Coronary artery (tissue), 2 donors: ENCODE measurements at places on chromosomes 2 and 18.

- peak; percentile 24 for DNase-seq
Measured at GRCh38 chr2:113112441-113112840, 15.0 kb upstream of the IL1RN start.

- DNase-seq, result no peak
Measured at GRCh38 chr2:120381192-120381591, 35.3 kb downstream of the INHBB start.

GRCh38 chr2:145599756-145600155 lies 1079.8 kb upstream of the ZEB2 start:
- no peak for DNase-seq

GRCh38 chr2:53334610-53335009 lies 433.0 kb upstream of the CHAC2 start:
- no peak for DNase-seq

DNA sequence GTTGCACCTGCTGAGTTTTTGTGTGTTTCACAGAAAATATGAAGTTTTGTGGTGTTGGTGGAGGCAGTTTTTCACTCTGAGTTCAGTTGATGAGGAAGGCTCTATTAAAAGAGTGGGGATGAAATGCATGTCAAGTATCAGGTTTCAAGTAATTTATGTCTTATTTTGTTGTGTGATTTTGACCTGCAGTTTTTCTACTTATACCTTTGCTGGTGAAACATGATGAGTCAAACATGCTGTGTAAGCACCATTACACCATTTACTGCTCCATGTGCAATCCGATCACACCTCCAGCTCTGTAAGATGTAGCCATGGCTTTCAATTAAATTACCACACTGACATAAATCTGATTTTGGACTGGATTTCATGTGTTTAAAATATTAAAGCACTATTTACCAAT lies 174.5 kb upstream of the ZEB2 start:
- DNase-seq, result no peak

GRCh38 chr2:69216535-69217332 lies 170.3 kb downstream of the GFPT1 start:
- DNase-seq, result no peak

DNA sequence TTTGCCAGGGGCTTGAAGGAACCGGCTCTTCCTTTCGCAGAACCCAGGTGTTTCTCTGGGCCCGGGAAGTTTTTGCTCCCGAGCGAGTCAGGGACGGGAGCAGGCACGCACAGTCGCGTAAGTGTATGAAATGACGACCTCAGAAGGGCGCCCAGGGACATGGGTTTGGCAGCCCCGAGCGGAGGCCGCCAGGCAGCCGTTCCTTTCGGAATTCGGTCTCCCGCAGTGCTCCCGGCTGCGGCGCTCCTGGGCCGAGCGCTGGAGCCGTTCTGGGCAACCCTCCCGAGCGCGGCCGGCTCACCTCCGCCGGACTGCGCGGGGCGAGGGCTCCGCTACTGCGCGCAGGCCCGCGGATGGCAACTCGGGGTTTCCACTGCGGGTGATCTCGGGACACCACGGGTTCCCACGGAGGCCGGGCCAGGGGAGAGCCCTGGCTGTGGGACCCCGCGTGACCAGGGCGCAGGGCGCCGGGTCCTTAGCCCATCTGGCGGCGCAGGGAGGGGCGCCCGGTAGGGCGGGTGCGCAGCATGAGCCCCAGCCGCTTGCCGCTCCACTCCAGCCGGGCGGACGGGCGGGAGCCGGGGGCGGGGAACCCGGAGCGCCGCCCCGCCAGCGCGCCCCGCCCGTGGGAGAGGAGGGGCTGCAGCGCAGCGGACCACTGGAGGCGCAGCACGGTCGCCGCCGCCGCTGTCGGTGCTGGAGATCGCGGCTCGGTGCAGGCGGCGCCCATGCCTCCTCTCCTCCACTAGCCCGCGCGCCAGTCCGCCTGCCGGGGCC lies at the start of gene OSBPL6:
OSBPL6 (plus strand) TSS at position 690 of the 777 bp plus-strand sequence. CDS start 111,673 bp downstream, outside the sequence.
- peak; percentile 86 for DNase-seq

- no peak for DNase-seq
Measured at GRCh38 chr2:79860228-79861058, 347.6 kb downstream of the CTNNA2 start.

GRCh38 chr2:1633092-1633671 lies 111.1 kb downstream of the PXDN start:
- DNase-seq, result no peak

- DNase-seq, result no peak
Measured at GRCh38 chr2:171420728-171421563, 12.8 kb downstream of the METTL8 start.

DNA sequence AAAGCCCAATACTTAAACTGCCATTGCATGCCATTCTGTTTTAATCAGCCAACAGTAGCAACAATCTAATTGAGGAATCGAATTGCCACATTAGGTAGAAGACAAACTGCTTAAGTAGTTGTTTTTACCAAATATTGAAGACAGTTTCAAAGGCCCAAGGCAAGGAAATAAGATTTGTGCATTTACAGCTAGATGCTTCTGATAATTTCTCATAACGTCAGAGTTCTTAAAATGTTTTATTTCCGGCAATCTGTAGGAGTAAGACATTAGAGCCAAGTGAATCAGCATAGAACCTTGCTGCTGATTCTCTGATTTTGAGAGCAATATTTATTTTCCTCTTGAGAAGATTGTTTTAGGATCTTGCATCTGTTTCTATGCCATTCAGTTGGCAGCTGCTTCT lies 174.3 kb downstream of the RBM43 start:
- DNase-seq, result no peak

DNA sequence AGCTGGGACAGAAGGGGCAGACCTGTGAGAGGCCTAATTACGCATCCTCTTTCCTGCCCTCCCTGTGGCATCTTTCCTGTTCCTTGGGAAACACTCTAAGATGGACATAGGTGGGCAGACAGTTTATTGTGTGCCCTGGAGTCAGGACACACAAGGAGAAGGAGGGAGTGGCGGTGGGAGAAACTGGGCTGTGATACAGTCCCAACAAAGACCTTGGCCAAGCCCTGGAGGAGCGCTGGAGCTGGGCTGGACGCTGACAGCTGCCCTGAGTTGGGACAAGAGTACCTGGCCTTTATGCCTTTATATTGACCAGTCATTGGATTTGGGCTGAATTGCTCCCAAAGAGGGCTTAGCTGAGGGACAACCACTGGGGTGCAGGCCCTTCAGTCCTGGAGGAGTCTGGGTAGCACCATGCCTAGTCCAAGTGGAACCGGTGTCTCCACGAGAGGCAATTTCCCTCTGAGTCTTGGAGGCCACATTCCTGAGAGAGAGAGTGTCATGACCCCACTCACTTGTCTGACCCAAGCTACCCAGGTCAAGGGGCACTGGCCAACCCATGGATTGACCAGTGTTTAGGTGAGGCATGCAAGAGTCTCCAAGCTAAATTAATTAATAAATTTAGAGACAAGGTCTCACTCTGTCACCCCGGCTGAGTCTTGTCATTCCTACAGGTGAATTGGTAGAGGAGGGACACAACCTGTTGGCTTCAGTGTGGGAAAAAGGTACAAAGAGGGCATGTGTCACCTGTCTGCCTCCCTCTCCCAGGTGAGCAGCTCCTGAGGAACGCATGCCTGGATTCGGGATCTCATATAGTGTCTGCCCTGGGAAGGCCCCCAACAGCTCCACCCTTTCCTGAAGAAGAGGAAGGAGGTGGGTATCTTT lies 107.1 kb upstream of the ST3GAL5 start:
- DNase-seq, result no peak

- DNase-seq, result no peak
Measured at GRCh38 chr2:217989221-217989948, 13.4 kb downstream of the TNS1 start.

DNA sequence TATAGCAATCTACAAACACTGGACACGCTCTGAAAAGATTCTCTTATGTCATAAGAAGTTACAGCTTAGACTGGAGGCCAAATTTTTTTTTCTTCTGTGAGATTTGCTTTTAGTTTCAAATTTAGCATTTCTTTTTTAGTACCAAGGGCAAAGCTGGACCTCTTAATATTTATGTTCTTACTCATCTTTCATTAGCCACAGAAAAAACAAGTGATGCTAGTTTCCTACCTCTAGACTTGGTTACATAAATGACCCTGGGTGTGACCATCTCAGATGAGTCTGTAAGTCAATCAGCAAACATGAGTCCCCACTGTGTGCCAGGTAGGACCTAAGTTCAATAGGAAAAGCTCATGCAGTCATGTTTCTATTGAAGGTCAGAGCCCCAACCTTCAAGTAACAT lies 94.4 kb downstream of the MEP1B start:
- DNase-seq, result no peak

GRCh38 chr18:4870177-4870773 lies 326.8 kb downstream of the AKAIN1 start:
- DNase-seq, result no peak

GRCh38 chr2:171180229-171180930 lies 19.7 kb upstream of the TLK1 start:
- DNase-seq, result no peak

GRCh38 chr2:109545828-109546713 lies 67.7 kb downstream of the SEPTIN10 start:
- no peak for DNase-seq

DNA sequence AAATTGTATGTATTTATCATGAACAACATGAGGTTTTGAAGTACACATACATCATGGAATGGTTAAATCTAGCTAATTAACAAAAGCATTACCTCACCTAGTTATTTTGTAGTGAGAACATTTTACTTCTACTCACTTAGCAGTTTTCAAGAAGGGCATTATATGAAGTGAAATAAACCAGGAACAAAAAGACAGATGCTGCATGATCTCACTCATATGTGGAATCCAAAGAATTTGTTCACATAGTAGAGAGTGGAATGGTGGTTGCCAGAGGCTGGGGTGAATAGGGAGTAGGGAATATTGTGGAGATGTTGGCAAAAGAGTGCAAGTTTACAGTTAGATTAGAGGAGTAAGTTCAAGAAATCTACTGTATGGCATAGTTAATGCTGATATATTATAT lies 292.0 kb downstream of the ASXL3 start:
- DNase-seq, result no peak

- DNase-seq, result no peak
Measured at GRCh38 chr2:68203587-68203986, 45.9 kb downstream of the PNO1 start.

DNA sequence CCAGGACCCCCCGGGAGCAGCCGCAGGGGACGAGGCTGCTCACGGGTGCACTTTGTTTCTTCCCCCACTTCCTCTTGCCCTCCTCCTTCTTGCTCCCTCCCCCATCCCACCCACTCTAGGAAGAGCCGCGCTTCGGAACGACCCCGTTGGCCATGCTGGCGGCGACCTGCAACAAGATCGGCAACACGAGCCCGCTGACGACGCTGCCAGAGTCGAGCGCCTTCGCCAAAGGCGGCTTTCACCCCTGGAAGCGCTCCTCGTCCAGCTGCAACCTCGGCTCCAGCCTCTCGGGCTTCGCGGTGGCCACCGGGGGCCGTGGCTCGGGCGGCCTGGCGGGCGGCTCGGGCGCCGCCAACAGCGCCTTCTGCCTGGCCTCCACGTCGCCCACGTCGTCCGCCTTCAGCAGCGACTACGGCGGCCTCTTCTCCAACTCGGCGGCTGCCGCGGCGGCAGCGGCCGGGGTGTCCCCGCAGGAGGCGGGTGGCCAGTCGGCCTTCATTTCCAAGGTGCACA lies 1.3 kb downstream of the SP9 start:
- no peak for DNase-seq

- DNase-seq, result no peak
Measured at GRCh38 chr18:13614641-13615288, 111.6 kb downstream of the FAM210A start.

- DNase-seq, result no peak
Measured at GRCh38 chr18:24460388-24460787, at the start of gene HRH4. Gene HRH4, plus strand, starts transcription at chr18:24460637. Its CDS starts 92 bp downstream, at chr18:24460729.

DNA sequence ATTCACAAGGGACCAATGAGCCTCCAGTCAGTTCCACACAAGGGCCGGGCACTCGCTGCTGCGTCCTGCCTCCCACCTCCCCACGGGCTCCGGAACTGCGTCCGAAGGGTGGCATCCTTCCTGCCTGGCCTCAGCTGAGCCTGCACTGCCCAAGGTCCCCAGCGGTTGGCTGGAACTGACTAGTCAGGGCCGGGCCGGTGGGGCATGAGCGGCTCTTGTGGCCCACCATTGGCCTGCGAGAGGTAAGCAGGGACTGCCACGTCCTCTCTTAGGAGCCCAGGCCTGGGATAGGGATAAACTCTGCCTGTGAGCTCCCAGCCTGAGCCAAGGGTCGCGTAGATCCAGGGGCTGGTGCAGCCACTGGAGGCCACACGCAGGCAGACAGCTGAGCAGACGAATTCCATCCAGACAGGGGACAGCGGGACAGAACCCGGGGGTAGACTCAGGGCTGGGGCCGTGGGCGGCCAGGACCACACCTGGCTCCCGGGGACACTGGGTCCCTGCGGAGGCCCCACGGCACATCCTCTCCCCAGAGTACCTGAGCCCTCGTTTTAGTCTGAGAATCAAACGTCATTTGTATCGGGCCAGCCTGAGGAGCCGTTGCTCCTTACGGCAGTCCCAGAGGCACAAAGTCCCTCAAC lies 148.4 kb downstream of the ZNF516 start:
- DNase-seq, result no peak

- DNase-seq, result peak; percentile 93
Measured at GRCh38 chr18:34659579-34660517, 50.2 kb upstream of the DTNA start.

GRCh38 chr2:45244928-45245327 lies 235.7 kb upstream of the SIX2 start:
- no peak for DNase-seq

DNA sequence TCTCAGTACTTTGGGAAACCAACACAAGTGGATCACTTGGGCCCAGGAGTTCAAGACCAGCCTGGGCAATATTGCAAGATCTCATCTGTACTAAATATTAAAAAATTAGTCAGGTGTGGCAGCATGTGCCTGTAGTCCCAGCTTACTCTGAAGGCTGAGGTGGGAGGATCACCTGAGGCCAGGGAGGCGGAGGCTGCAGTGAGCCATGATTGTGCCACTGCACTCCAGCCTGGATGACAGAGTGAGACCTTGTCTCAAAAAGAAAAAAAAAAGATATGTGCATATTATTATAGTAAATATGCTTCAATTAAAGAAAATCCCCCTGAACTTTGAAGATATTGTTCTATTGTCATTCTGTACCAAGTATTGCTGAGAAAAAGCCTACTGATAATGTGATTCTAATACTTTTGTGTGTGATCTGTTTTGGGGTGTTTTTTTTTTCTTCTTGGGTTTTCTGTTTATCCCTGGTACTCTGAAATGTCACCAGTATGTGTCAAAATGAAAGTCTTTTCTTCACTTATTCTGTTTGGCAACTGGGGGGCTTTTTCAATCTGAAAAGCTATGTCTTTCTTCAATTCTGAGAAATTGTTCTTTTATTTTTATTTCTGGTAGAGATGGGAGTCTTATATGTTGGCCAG lies 13.2 kb downstream of the NEURL3 start:
- no peak for DNase-seq
